ENCODE measurements at places on chromosomes 5 and 9.

- no peak for DNase-seq
Measured at GRCh38 chr5:137401946-137402345, 97.2 kb downstream of the SPOCK1 start.

DNA sequence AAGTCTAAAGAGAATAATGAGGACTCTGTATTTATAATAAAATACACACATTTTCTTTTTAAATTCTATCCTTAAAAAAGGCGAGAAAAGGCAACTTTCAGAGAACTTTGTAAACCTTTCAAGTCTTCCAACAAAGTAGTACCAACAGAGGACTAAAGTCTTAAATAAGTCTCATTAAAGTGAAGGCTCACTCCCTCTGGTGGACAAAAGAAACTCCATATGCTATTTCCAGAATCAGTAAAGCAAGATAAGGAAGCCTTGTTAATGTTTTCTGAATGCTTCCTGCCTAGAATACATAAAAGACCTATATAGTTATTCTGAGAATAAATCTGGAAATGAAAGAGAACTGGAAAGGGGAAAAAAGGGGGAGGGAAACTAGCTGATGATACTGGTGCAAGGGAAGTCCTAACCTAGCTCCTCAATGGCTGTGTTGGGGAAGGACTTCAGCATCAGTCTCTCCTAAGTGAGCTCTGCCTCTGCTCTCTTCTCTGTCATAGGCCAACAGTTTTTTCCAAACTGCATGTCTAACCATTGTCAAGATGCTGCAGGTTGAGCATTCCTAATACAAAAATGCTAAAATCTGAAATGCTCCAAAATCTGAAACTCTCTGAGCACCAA lies 7.2 kb downstream of the HMGCS1 start:
- no peak for DNase-seq

GRCh38 chr9:34572092-34572491 lies 17.4 kb downstream of the CNTFR start:
- no peak for DNase-seq

DNA sequence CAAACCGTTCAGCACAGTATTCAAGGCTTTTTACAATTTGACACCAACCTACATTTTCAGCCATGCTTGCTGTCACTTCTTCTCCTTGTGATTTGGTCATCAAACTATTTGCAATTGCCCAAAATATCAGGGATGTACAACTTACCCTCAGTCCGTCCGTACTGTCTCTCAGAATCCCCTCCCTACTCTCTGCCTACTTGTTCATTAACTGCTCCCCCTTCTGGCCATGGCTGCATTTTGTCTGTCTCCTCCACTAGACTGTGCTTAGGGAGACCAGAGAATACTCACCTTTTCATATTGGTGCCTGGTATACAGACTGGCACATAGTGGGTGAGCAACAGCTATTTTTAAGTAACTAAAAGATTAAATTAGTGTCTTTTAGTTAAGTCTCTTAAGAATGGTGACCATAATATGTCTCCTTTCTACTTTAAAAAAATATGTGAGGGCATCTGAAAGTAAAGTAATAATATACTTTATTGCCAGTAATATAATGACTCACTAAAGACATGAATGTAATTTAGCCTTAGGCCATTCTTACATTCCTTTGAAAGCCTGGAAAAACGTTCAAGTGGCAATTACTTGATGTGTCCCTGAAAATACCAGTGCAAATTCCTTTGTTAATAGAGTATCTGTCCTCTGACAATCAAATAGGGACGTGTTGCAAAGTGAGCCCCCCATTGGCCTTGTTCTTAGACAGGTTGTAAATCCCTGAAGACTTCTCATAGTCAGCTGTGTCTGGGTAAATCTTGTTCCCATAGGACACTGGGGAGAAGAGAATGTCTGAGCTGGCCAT lies 27.8 kb downstream of the PRLR start:
- DNase-seq: no peak

GRCh38 chr5:148826053-148826738 lies at the start of gene ADRB2:
Gene ADRB2, plus strand, starts transcription at chr5:148826611. Its CDS starts 221 bp downstream, at chr5:148826832.
- DNase-seq: peak; percentile 60

DNA sequence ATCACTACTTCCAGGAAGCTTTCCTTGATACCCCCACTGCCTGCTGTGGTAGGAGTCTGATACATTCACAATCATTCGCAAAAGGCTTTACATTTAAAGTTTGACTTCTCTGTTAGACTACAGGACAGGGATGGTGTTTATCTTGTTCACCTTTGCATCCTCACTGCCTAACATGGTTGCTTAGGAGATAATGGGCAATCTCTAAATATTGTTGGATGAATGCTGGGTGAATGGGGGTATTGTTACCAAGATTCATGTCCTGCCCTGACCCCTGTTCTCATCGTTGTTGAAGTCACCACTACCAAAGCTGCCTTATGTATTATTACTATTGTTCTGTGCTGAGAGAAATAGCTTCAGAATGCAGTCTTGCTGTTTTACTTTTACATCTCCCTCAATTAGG lies 7.7 kb upstream of the TMEFF1 start:
- DNase-seq: no peak

DNA sequence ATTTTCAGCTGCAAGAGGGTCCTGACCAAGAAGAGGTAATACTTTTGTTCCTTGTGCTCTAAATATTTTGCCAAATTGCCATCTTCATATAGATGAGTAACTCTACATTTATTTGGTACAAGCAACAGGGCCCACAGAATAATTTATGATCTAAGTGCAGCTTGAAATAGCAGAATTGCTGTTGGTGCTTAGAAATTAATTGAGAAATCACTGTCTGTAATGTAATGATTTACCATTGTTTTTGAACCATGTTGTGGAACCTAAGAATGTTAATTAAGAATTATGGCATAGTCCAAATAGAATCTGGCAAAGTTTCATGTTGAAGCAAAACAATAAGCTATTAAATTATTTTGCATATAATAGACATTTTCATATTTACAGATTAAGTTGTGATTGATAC lies 44.8 kb upstream of the NUDT12 start:
- DNase-seq: no peak

- no peak for DNase-seq
Measured at GRCh38 chr9:111598733-111599091, 735 bp downstream of the PTGR1 start.

DNA sequence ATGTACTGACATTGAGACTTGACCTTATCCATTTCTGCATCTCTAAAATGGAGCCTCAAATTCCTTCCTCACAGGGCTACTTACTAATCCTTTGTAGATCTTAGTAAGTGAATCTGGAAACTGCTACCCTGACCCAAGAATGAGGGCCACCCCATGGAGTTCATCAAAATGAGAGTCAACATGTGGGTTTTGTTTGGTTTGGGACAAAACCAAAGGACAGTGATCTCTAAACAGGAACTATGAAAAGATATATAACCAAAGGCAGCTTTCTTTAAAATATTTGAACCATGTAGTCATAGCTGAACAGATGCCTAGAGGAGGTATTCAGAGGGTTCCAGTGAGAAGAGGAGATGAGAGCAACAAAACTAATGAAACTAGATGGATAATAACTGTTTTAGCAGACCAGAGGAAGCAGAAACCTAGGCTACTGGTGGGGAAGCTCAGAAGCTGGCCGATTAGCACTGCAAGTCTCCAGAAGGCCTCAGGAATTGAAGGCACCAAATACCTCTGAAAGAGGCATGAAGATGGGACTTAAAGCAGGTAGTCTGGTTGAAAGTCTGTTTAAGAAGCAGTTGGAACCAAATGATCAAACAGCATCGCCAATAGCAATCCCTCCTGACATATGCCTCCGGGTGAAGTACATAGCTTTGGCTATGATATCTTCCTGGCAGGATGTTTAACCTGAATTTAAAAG lies 45.8 kb downstream of the THOC3 start:
- DNase-seq: no peak

- no peak for DNase-seq
Measured at GRCh38 chr5:5658226-5658625, 235.7 kb downstream of the ICE1 start.

DNA sequence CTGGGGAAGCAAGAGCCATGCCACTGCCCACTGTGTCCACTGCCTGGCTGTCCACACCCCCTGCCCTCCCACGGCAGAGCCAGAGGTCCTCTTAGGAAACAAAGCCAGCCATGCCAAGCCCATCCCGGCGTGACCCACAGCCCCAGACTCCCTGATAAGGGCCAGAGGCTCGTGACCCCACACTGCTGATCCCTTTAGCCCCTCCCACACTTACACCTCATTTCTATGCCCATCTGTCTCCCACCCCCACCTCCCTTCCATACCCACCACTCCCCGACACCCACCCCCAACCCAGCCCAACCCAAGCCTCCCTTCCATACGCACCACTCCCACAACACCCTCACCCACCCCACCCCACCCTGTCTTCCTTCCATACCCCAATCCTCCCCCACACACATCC lies 17.3 kb downstream of the PTGES start:
- no peak for DNase-seq
